A549 treated with AZD2906 at 1 μM for 4 hours (cell line): ENCODE measurements at places on chromosomes 13 and 19. TPM values are rescaled to one million over a fixed set of nuclear protein-coding genes. Genes with fewer than 3 reads are reported as not detected.

Gene ZDHHC20
- 13.8 to 20.1 TPM (median 16.8 TPM) in 5 replicates for total RNA-seq

Gene DDX39A
- total RNA-seq: 115 to 136 TPM (median 125 TPM) in 5 replicates

Gene KLK4
- 0.14 to 0.17 TPM (median 0.16 TPM) in 3 of 5 replicates, not detected in the others for total RNA-seq

Gene CD22
- 0.71 to 1.6 TPM (median 0.89 TPM) in 5 replicates for total RNA-seq

Gene ZIK1
- total RNA-seq: 0.07 TPM in 1 of 5 replicates, not detected in the others
